ENCODE measurements at places on chromosomes 5 and 9.
A peak's percentile ranks its signal among the peaks of the same experiment; 100 is the strongest.

- no peak for DNase-seq
Observed at GRCh38 chr9:93091453-93092081, 4.5 kb upstream of the CARD19 start.

DNA sequence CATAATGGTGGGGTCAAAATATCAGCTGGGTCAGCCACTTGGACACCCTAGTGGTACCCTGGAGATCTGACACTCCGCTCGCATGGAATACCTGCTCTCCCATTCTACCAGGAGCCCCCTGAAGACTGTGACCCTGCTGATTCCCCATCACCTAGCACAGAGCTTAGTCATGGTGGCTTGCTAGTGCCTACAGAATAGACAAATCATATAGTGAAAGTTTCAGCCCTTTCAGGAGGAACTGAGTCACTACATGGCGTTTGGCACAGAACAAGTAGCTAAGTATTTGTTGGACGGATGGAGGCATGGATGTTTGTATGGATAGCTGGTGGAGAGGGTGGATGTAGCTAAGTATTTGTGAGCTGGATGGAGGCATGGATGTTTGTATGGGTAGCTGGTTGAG, 65.3 kb downstream of the LMX1B start:
- no peak for DNase-seq

GRCh38 chr5:77337686-77338085, 127.2 kb downstream of the PDE8B start:
- DNase-seq, result no peak

DNA sequence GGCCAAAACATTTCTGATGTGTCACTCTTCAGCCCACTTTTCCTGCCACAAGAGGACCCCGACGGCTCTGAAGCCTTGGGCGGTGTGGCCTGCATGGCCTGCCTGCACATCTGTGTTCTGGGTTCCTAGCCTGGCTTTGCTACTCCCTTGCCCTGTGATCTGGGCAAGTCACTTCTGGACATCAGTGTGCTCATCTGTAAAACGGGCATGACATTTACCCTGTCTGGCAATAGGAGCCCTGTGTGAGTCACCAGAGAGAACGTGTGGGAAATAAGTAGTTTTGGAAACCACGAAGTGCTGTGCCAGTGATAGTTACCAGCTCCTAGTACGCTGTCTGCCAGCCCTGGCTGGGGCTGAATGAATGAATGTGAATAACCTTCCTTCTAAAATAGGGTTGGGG, 90.8 kb downstream of the MACROH2A1 start:
- no peak for DNase-seq

DNA sequence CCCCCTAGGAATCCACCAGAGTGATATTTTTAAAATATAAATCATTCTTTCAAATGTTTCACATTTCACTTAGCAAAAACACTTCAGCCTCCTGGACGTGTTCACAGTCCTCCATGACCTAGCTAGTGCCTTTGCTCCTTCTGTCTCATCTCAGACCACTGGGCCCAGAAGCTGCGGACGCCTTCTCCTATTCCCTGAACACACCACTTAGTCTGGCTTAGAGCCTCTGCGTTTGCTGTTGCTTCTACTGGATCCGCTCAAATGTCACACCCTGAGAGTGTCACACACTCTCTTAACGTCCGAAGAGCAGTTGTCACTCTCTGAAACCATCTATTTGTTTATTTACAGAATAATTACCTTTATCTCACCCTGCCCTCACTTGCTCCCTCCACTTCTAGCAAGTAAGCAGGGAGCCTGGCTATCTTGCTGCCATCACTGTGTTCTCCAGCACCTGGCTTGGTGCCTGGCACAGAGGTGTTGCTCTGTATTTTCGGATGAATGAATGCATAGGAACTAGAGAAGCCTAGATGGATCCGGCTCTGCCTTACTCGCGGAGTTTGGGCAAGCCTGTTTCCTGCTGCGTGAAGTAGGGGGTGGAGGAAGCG, 1.2 kb upstream of the GRK6 start:
- DNase-seq, result no peak

- DNase-seq, result peak; percentile 50
Observed at GRCh38 chr5:67998709-67999261, 216.8 kb upstream of the PIK3R1 start.

GRCh38 chr9:124863371-124863871, 1.5 kb downstream of the ARPC5L start:
- no peak for DNase-seq

DNA sequence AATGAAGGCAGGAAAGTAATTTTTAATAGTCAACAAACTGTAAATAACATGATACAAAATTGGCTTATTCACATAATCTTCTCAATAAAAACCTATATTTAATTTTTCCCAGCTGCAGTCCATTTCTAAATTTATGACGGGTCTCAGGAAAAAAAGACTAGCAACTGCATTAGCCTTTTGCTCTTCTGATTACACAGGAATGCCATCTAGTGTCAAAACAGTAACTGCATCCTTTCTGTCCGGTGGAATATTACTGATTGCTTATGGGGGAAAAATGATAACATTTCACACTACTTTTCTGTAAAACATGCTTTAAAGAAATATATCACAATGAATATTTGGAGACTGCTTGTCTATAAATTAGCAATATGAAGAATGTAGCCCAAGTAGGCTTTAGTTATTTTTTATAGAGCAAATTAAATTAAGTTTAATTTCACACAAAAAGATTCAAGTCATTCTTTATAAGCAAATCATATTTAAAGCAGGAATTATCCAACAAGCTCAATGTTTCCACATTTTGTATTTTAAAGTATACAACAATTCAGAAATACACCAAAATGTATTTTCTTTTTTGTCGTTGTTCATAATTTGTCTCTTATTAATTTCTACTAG, 534.7 kb downstream of the CDH10 start:
- DNase-seq, result no peak

- no peak for DNase-seq
Observed at GRCh38 chr5:29993286-29993685, 1200.2 kb upstream of the CDH6 start.

DNA sequence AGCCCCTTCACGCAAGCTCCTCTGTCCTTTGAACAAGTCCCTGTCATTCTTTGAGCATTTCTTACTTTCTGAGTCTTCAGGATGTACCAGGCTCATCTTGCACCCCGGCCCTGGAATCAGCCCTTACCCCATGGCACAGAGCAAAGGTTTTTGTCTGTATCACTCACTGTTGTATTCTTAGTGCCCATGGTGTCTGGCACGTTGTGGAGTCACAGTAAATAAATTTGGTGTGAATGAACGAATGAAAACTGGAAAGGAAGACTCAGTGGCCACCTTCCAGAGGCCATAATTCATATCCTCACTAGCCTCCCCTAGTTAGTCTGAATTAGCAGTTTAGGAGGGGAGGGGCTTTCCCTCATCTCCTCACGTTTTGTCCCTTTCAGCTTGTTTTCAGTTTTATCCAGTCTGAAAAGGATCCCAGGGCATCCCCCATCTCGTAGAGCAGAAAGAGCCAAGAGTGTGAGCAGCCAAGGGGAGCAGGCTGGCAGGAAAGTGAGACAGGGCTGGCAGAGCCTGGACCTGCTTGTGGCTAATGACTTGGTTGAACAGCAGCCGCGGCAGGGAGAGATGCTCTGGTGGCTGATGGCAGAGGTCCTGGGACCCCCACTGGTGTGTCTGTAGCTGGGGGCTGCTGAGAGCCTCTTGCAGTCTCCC, 42.7 kb downstream of the ZNF618 start:
- no peak for DNase-seq

GRCh38 chr9:92767066-92768054, 2.7 kb upstream of the BICD2 start:
- no peak for DNase-seq

- peak; percentile 10 for DNase-seq
Observed at GRCh38 chr5:155004138-155004744, 9.3 kb upstream of the KIF4B start.

DNA sequence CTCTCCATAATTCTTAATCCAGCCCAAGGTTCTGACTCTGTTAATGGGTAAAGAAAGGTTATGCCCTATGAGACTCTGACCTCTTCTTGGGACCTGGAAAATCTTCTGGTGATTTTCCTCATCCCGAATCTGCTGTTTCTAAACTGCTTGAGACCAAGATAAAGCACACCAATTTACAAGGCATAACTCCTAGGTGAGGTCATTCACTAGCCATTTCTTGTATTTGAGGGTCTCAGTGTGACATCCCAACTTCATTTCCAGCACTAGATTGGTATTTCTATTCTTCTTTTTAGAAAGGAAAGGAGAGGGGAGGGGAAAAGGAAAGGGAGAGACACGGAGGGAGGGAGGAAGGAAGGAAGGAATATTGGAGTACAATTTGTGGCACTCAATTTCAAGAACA, 51.6 kb downstream of the SLC1A1 start:
- DNase-seq, result no peak

GRCh38 chr9:70013598-70014196, 30.0 kb upstream of the MAMDC2 start:
- DNase-seq, result no peak

DNA sequence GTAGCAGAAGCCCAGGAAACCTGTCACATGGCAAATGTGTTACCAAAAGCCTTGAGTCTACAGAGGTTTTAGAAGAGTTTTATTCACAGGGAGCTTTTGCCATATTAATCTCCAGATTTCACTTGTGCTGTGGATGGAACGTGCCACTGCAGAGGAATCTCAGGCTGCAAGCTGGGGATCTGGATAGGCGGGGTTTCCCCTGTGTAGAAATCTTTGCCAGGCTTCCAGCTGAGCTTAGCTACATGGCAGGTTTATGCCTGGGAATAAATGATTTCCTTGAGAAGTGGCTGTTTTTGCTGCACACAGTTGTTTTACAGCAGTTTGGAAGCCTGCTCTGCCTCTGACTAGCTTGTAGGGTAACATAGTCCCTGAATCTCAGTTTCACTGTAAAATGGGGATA, 224.6 kb upstream of the PLPPR1 start:
- DNase-seq, result no peak

DNA sequence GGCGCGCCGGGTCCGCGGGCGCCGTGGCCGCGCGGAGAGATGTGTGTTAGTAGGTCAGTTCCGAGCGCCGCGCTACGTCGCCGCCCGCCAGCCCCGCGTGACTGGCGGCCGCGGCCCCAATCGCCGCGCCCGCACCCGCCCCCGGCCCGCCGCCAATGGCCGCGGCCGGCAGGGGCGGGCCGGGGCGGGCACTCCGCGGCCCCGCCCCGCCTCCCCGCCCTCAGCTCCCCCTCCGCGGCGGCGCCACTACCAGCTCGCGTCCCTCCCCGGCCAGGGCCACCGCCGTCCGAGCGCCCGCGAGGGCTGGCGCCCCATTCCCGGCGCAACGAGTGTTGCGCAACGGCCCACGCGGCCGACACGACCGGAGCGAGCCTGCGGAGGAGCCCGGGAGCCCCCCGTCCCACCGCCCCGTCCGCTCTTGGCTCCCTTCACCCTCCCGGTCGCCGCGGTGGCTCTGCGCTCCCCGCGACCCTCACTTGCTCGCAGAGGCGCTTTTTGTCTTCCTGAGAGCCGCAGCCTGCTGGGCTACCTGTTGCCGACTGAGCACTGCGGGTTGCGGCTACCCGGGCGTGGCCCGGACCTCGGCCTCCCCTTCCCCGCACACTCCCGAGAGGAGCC, at the start of gene NFIL3:
Gene NFIL3 (minus strand): TSS at position 48 of the 618 bp plus-strand sequence. CDS start 13,098 bp downstream, outside the sequence.
- DNase-seq, result peak; percentile 87
